ENCODE measurements at places on chromosomes 4 and X.
A peak's percentile ranks its signal among the peaks of the same experiment; 100 is the strongest.

- DNase-seq: no peak
These were observed 4.1 kb downstream of the PCDH7 start for GRCh38 chr4:30724247-30724646.

GRCh38 chr4:184792950-184793555 is 32.7 kb downstream of the ACSL1 start:
- DNase-seq: peak; percentile 92

DNA sequence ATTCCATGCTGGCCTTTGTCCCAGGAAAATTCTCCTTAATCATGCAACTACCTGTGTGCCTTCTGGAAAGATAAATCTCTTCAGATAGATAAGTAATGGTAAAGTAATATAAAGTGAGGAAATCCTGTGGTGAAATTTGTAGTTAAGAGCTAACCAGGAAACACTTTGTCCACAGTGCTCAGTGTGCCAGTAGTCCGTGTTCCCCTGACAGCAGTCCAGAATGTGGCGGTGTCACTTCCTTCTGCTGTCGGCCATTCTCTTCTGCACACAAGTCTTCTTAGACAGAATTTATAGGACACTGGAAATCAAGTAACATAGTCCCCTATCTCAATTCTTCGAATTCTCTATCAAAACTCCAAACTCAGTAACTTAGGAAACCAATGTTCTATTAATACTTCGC is 5.7 kb upstream of the CXXC4 start:
- DNase-seq: no peak

DNA sequence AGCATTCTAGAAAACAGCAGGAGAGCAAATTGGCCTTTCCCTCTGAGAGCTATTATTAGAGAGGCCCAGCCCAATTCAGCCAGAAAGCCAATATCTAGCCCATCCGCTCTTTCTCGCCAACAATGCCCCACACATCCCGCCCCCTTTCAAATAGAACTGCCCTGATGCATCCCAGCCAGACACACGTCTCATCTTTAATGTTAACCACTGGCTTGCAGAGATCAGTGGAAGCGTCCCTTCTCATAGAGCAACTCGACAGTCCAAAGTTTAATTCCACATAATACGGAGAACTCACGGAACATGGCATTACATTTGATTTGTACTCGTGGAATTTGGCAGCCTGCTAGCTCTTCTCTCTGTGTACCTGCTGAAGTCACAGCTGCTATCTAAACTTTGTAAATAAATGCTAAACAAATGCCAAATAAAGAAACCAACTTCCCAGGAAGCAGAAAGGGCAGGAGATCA is 304.4 kb downstream of the DHX15 start:
- no peak for DNase-seq

DNA sequence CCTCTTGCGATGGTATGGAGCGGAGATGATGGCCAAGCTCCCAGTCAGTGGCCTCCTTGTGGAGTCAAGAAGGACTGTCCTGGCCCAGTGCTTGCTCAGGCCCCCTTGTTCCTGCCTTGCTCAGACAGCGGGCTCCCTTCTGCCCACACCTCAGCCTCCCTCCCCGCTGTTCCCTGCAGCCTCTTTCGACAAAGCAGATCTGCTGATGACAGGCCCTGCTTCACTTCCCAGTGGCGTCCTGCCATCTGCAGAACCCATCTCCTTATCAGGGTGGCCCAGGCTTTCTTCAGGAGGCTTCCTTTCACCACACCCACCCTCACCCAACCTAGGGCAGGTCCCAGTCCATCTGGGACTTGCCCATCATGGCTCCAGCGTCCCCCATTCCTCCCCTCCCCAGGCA is 80.0 kb downstream of the CLDN34 start:
- no peak for DNase-seq

GRCh38 chr4:76272073-76272472 is 20.6 kb downstream of the FAM47E start:
- DNase-seq: no peak

GRCh38 chr4:105651884-105652283 is 56.6 kb downstream of the INTS12 start:
- DNase-seq: no peak

DNA sequence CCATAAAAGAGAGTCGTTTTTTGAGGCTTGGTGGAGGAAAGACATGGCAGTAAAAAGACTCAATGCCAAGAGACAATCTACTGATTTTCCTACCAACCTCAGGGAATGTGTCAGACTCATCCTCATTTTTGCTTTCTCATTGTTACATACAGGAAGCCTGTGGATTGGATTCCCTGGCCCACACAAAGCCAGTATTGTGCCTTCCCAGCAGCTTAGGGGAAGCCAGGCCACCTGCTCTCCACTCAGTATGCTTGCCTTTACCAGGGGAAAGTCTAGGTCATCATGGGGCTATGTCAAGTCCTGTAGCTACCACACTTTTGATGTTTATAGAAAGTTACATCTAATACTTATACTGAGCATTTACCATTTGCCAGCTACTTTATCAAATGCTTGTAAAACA is 11.0 kb downstream of the BMX start:
- DNase-seq: no peak

DNA sequence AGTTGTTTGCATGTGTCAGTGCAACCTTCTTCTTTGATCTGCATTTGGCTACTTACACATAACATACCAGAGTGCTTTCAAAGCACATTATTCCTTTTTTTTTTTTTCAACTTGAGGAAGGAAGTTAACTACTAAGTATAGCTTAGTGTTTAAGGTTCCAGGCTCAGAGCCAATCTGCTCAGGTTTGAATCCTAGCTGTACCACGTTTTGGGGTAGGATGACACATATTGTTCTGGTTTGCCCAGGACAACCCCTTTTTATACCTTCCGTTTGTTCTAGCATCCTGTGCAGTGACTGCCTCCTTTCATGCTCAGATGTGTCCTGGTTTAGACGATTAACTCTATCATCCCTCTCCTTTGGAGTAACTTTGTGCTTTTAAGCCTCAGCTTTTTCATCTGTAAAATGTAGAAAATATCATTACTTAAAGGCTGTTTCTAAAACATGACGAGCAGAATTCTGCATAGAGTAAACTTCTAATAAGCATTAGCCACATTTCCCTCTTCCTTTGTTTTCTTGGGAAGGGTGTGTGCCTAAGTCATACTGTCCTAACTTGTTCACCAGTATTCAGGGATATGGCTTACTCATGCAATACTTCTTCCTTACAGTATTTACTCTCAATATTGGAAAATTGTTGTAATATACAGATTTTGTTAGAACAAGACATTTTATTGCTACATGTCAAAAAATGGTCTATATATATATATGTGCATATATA is 281.3 kb downstream of the C4orf33 start:
- DNase-seq: no peak

DNA sequence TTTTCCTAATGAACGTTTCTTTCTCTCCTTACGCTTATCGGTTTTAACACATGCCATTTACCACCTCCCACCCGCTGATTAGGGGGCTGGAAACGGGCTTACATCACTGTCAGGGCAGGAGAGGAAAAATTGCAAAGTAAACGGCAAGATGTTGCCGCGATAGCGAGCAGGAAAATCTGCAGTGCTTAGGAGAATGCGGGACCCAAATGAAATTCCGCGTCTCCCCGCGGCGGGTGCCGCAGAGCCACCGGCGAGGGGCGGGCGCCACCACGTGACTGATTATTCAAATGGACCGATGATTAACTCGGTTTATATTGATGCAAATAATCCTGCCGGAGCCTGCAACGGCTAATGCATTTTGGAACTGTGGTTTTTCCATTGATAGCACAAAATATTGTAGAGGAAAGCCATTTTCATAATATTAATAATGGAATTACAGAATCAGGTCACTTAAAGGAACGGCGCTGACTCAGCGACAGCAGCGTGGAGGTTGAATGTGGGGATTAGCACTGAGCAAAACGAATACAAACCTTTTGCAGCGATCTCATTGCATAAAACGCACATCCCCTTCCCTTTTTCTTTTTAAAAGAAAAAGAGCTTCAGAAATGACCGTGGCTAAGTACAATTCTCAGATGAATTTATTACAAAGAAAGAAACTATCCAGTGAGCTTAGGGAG is 224.2 kb downstream of the STIM2 start:
- DNase-seq: no peak

GRCh38 chr4:80005863-80006262 is 67.2 kb downstream of the ANTXR2 start:
- DNase-seq: peak; percentile 84

GRCh38 chr4:40421839-40422708 is 86.9 kb downstream of the CHRNA9 start:
- no peak for DNase-seq

- DNase-seq: no peak
These were observed 38.6 kb upstream of the SORCS2 start for GRCh38 chr4:7153711-7154110.

DNA sequence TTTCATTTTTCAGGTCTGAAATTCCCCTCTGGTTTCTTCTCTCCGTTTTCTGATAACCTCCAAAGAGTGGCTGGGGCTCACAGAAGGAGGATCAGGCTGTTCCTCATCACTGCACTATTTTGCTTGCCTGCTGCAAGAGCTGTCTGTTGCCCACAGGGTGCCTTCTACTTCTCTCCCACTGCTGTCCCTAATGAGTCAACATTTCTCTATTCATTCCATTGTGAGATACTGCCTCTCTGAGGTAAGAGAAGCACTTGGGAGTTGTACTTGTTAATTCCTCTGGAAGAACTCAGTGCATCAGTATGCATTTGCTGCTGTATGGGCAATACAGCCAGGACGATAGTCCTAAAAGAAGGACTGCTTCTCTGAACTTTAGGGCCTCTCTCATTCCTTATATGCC is 34.8 kb downstream of the CT47B1 start:
- DNase-seq: peak; percentile 25

- DNase-seq: peak; percentile 30
These were observed 25.1 kb upstream of the JAKMIP1 start for GRCh38 chr4:6225469-6225868.

DNA sequence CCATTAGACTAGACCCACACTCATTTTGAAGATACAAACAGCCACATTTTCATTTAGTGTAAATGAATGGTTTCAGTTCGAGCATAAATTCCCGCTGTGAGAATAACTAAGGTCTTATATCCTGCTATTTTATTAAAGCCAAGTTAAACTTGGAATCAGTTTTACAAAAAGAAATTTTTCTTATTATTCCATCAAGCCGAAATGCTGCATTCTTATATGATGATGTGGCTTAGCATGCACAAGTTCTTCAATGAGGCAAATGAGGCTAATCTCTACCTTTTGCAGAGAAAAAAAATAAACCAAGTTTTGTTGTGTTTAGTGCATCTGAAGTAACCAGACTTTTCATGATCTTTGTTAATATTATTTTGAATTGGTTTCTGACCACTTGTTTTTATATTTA is 953.9 kb upstream of the PCDH10 start:
- DNase-seq: no peak

DNA sequence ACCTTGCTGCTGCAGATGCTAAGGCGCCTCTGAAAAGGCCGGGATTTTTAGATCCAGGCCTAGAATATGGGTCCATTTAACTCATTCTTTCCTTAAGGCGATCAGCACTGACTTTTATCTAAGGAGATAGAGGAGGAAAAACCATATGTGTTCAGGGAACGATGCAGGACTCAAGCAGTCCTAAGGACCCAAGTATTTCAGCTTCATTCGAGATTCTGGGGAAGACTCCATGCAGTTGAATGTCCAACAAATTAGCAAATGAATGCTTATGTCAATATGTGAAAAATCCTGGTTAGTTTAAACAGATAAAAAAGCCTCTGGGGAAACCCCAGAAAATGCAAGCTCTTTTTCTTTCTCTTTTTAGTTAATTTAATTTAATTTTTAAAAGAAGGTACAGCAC is 36.0 kb downstream of the HELT start:
- DNase-seq: no peak

DNA sequence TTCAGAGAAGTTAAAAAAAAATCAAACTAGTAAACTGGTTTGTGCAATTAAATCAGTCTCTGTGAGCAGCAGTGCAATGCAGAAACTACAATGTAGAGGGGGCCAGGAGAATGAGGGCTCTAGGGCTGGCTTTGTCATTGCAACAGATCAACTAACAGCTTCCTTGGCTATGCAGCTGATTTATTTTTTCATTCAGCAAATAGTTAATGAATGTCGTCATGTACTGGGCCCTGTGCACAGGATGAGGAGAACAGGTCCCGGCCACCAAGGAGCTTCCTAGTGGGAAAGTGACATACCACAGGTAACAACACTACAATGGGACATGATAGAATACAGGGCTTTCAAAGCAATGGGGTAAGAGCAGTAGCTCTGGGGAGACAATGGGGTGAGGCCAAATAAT is 190.1 kb downstream of the NSUN7 start:
- DNase-seq: no peak

DNA sequence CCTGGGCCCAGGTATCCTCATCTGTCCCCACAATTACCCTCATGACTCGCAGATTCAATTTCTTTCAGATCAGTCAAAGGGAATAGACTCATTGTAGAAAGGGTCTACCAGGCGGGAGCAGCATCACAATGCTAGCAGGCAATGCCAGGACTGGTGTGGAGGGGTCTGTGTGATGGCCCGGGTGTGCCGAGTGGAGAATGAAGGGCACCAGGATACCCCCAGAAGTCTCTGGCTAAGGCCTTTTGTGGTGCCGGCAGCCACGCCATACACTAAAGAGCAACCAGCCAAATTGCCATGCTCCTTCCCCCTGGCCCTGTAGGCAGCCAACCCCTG is 37.9 kb upstream of the RASL11B start:
- DNase-seq: no peak

- DNase-seq: no peak
These were observed 220.6 kb upstream of the ARSJ start for GRCh38 chr4:114200026-114200425.

DNA sequence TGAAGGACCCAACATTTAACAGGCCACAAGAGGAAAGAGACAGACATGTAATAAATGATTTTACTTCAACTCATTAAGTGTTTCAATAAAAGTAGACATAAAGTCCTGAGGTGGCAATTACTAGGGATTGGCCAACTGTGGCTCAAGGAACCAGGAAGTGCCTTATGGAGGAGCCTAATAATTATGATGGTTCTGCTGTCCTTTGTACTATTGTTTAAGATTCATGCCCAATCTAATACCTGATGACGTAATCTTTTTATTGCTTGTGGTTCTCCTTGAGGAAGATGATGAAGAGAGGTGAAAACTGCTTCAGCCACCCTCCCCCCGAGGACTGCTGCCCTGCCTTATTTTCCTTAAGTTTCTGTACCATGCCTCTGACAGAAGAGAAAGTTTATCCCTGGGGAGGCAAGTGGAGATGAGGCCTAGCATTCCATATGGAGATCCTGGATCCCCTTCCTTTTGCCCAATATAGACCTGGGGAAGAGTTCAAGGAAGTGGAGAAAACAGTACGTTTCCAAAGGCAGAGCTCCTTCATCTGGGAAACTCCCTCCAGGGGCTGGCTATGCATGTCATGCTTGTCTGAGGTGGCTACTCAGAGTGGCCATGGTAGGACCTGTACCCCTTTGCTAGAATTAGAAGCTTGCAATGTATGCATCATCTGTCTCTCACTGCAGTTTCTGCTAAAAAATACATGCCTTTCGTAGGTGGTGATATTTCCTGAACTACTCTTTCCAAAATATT is 56.8 kb upstream of the FAT1 start:
- DNase-seq: no peak

GRCh38 chr4:185265942-185266341 is 56.5 kb downstream of the SNX25 start:
- DNase-seq: no peak

Measured in RKO (cell line).